ENCODE measurements at places on chromosomes 11 and 22. TPM values are rescaled to one million over a fixed set of nuclear protein-coding genes. Genes with fewer than 3 reads are reported as not detected.

GRCh38 chr22:35306350-35306967 is 6.8 kb downstream of the TOM1 start:
- DNase-seq: no peak

DNA sequence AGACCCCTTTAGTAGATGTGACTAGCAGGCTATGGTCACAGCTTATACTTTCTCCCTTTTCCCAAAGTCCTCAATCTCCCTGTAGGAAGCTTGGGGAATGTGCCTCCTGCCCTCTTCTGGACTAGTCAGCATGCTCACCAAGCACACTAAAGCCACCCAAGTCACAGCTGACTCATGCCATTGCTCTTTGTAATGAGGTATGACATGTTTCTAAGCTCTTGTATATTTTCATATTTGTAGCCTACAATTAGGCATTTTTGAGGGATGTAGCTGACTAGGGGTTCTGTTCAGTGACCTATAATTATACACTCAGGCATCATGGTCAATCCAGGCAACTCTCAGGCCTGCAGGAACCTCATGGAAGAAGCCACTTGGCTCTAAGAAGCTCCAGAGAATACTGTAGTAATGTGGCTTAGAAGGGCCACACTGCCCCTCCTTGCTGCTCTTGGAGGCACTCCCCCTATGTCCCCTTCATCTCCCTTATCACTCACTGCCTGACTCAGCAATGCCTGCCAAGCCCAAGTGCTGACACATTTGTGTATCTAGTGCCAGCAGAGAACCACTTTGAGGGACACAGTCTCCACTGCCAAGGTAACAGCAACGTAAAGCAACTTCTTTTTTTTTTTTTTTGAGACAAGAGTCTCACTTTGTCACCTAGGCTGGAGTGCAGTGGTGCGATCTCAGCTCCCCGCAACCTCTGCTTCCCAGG is 86.2 kb downstream of the RPL27A start:
- DNase-seq: no peak

DNA sequence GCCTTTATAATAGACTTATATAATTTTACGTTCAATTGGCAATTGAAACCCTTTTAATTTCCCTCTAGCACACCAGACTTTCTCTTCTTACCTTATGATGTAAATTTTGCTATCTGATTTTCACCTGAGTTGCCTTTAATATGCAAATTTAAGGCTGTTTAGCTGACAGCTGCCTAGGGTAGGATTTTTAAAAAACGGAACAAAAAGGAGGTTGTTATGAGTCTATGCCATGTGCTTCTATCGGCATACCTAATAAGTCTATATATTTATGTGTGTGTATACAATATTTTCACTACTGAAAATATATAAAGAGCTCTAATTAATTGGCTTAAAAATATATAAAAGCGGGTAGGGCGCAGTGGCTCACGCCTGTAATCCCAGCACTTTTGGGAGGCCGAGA is 11.8 kb upstream of the SELENOH start:
- DNase-seq: no peak

GRCh38 chr22:19757140-19757984 is 3.2 kb upstream of the TBX1 start:
- DNase-seq: no peak

DNA sequence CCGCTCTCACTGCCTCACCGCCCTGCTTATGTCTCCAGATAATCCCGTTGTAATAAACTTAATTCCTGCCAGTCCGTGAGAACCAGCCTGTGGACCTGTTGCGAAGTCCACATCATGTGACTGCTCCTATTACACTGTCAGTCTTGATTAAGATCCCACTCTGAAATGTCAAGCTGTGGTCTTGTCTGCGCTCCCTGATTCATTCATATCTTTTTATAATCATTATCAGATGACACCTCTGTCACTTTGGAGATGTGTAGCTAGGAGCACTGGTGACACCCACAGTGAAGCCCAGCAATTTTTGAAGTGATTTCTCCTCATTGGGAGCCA is 377.3 kb downstream of the TBC1D22A start:
- DNase-seq: no peak

DNA sequence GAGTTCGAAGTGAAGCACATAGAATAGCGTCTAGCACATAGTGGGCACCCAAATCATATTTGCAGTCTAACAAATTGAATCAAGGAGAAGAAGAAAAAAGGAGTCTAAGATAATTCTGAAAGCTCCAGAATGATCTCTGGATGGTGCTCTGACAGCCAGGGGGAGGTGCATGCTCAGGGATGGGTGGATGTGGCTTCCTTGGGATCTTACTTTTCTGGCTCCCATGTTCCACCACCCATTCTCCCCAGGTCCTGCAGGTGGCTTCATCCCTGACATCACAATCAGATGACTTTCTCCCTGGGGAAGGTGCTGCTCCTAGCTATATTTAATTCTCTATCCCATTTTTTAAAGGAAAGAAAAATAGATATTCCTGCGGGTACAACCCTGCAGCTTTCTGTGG is 381.9 kb downstream of the CADM1 start:
- no peak for DNase-seq

Gene CARS1
- total RNA-seq: 109 TPM

Gene CHADL
- total RNA-seq: 0.56 TPM

Gene TCIRG1
- total RNA-seq: 21.6 TPM

Gene ALDH3B1
- 2.4 TPM for total RNA-seq

Data from SK-MEL-5 (cell line).